H9 (cell line): ENCODE measurements at places on chromosomes 12 and 14. TPM values are rescaled to one million over a fixed set of nuclear protein-coding genes. Genes with fewer than 3 reads are reported as not detected.

OR4N5 gene
- total RNA-seq: not detected in 2 replicates

RNFT2 gene
- 29.5 and 30.3 TPM in 2 replicates for total RNA-seq

TCTN2 gene
- total RNA-seq: 7.4 and 7.7 TPM in 2 replicates

GYS2 gene
- not detected in 2 replicates for total RNA-seq

GALNT16 gene
- 2.3 and 3.0 TPM in 2 replicates for total RNA-seq

KLRC4 gene
- not detected in 2 replicates for total RNA-seq

TTC9 gene
- 17.4 and 17.7 TPM in 2 replicates for total RNA-seq

TGFB3 gene
- 0.20 and 0.37 TPM in 2 replicates for total RNA-seq

- no peaks in the 10 kb centered on the region; the same call in 1 of the 2 replicates for H3K4me1 ChIP-seq
- H3K27ac ChIP-seq: no peak overlapping the region
- no peaks in the 10 kb centered on the region for H3K27me3 ChIP-seq
- H3K36me3 ChIP-seq: peaks cover 3% of the 10 kb centered on the region; the same call in 2 of the 3 replicates
Measured at GRCh38 chr14:23103581-23103980, 1.2 kb downstream of the CIROP start.

GRCh38 chr12:124422570-124423523 is 128.0 kb downstream of the RFLNA start:
- no peaks in the 10 kb centered on the region for H3K27me3 ChIP-seq
- H3K4me3 ChIP-seq: no peak overlapping the region
- H3K36me3 ChIP-seq: peaks cover 29% of the 10 kb centered on the region; the same call in 2 of the 3 replicates
- DNase-seq: no peak

DNA sequence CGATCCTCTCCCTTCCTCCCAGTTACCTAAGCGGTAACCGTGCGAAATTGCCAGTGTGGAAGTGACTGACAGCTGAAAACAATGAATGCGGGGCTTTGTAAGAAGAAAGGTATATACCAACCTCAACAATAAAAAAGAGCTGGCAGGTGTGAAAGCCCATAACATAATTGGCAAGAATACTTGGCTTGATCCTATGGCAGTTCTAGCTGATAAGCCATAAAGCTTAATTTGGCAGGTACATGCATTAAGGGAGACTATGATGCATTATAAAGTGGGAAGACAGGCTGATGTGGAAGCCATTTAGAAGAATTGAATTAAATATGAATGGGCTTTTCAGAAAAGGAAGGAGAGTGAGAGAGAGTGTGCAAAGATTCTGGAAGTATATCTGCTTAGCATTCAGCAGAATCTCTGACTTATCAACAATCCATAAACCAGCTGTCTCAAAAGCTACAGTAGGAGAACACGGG is 71.3 kb downstream of the CRACR2A start:
- no peak overlapping the region for H3K4me3 ChIP-seq
- DNase-seq: no peak
- no peak overlapping the region for H3K27ac ChIP-seq

GRCh38 chr12:124609041-124609989 is 41.9 kb upstream of the NCOR2 start:
- H3K36me3 ChIP-seq: no peaks in the 10 kb centered on the region; the same call in 2 of the 3 replicates
- no peak overlapping the region for H3K4me3 ChIP-seq
- peaks cover 2% of the 10 kb centered on the region; the same call in 1 of the 2 replicates for H3K4me1 ChIP-seq

GRCh38 chr12:30969606-30970395 is 43.3 kb downstream of the TSPAN11 start:
- no peak overlapping the region for H3K4me3 ChIP-seq
- 0 out of 2 replicates have a peak, but pooled peaks cover 3% of the 10 kb centered on the region for H3K27me3 ChIP-seq
- H3K27ac ChIP-seq: no peak overlapping the region
- H3K4me1 ChIP-seq: no peaks in the 10 kb centered on the region

GRCh38 chr14:101182476-101182875 is 279.0 kb upstream of the RTL1 start:
- H3K27ac ChIP-seq: no peak overlapping the region
- no peaks in the 10 kb centered on the region for H3K4me1 ChIP-seq
- no peak overlapping the region for H3K4me3 ChIP-seq
- H3K27me3 ChIP-seq: no peaks in the 10 kb centered on the region
- DNase-seq: peak; percentile 20

- no peak overlapping the region for H3K27ac ChIP-seq
- no peaks in the 10 kb centered on the region for H3K4me1 ChIP-seq
- H3K36me3 ChIP-seq: peaks cover 14% of the 10 kb centered on the region; the same call in 2 of the 3 replicates
- H3K27me3 ChIP-seq: no peaks in the 10 kb centered on the region
- H3K4me3 ChIP-seq: no peak overlapping the region
Measured at GRCh38 chr12:100043631-100044030, 58.9 kb upstream of the ANKS1B start.

DNA sequence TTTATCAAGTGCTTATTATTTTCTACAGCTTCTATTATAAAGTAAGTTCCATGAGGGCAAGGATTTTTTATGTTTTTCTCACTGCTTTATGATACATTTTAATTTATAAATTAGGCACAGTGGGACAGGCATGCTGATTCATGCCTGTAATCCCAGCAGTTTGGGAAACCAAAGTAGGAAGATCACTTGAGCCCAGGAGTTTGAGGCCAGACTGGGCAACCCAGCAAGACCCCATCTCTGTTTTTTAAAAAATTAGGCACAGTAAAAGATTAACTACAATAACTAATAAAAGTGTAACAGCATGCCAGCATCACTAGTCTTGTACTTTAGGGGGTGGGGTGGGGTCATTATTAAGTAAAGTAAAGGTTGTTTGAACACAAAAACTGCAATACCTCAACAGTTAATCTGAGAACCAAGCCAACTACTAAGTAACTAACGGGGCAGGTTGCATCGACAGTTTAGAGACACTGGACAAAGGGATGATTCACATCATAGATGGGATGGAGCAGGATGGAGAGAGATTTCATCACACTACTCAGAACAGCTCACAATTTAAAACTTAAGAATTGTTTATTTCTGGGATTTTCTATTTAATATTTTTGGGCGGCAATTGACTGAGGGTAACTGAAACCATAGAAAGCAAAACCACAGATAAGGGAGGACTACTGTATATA is 119.5 kb downstream of the PLEKHA5 start:
- no peaks in the 10 kb centered on the region for H3K27me3 ChIP-seq
- H3K4me3 ChIP-seq: no peak overlapping the region

DNA sequence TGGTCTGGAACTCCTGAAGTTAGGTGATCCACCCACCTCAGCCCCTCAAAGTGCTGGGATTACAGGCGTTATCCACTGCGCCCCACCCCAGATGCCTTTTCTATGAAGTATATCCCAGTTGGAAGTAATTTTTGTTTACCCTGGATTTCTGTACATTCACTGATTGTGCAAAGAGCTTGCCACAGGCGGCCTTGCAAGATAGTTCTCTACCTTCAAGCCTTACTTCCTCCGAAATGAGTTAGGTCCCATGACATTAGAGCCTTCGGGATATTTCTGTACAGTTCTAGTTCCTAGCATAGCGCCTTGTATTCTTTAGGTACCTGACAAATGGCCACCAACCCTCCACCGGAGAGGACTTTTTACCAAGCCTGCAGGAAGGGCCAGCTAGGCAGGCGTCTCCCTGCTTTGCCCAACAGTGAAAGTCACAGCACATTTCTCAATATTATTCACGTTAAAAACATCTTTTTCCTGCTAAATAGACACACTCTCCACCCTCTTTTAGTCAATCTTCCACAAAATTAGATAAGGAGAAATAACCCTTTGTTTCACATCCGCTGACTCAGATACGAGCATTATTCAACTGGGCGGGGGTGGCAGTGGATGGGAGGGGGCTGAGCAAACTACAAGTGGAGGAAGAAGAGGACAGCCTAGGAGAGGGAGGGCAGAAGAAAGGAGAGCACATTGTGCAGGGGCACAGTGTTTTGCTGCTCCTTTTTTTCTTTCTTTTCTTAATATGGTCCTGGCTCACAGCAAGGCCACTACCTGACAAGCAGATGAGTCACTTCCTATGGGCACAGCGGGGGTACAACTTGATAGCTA is 40.0 kb upstream of the CAPRIN2 start:
- peak overlapping the region; percentile 75 for H3K27ac ChIP-seq
- no peaks in the 10 kb centered on the region for H3K27me3 ChIP-seq
- peaks cover 14% of the 10 kb centered on the region for H3K4me1 ChIP-seq
- H3K4me3 ChIP-seq: peak overlapping the region; percentile 85
- H3K36me3 ChIP-seq: peaks cover 4% of the 10 kb centered on the region

DNA sequence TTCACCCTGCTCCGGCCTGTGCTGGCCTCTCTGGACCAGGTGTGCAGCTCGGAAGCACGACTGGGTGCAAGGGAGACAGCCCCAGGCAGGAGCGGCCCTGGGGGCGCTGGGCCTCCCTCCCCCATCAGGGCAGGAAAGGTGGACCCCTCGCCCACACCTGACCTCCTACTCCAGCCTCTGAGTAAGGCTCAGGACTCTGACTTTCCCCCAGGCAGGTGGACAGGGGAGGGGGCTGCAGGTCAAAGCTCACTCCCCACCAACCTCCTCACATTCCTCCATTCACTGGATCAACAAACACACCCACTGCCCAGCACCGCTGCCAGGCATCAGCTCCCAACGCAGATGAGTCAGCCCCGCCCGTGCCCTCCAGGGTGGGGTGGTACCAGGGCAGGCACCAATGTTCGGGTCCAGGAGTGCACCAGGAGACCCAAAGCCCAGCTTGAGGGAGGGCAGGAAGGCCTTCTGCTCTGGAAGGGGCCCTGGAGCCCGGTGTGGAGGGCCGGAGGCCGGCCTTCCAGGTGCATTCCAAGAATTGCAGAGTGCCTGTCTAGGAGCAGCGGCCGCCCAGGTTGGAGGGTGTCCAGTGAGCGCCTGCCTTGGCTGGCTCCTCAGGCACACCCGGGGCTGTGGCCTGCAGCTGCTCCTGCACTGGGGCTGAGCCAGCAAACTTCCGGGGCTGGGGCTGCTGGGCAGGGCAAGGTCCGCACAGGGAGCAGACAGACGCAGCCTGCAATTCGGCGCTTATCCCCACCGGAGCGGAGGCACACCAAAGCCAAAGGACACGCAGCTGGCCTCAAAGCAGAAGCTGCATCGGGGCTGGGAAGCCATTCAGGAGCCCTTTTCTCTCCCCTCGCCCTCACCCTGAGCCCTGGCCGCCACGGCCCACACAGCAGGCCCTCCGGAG is 1.6 kb upstream of the INF2 start:
- no peaks in the 10 kb centered on the region for H3K27me3 ChIP-seq
- H3K4me3 ChIP-seq: no peak overlapping the region
- H3K4me1 ChIP-seq: no peaks in the 10 kb centered on the region
- no peaks in the 10 kb centered on the region; the same call in none of the 2 replicates for H3K36me3 ChIP-seq
- DNase-seq: peak; percentile 76

DNA sequence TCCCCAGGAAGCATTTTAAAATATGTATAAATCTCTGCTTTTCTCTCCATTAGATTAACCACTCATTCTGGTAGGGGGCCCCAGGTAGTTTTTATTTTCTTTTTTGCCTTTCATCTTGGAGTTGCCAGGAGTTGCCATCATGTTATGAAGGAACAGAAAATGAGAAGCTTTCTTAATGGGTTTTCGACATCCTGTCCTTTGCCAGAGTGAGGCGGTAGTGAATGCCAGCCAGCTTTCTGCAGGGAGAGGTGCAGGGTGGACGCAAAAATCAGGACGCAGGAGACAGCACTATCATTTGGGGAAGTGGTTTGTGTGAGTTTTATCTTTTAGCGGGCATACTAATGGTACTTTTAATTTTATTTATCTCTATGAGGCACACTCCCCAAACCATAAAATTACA is 1.7 kb downstream of the RASSF8 start:
- peaks cover 25% of the 10 kb centered on the region for H3K36me3 ChIP-seq
- no peak for DNase-seq
- H3K27ac ChIP-seq: no peak overlapping the region
- peak overlapping the region; percentile 90 for H3K4me3 ChIP-seq
- no peaks in the 10 kb centered on the region for H3K27me3 ChIP-seq
- H3K4me1 ChIP-seq: no peaks in the 10 kb centered on the region; the same call in 1 of the 2 replicates

GRCh38 chr12:118689793-118690192 is 291.5 kb upstream of the SRRM4 start:
- H3K27ac ChIP-seq: no peak overlapping the region
- no peak for DNase-seq
- no peaks in the 10 kb centered on the region for H3K36me3 ChIP-seq
- no peaks in the 10 kb centered on the region; the same call in 1 of the 2 replicates for H3K4me1 ChIP-seq

- H3K27ac ChIP-seq: no peak overlapping the region
- peaks cover 2% of the 10 kb centered on the region; the same call in 1 of the 2 replicates for H3K4me1 ChIP-seq
- no peak overlapping the region for H3K4me3 ChIP-seq
Measured at GRCh38 chr12:79317179-79317847, 373.5 kb downstream of the PAWR start.

- DNase-seq: peak; percentile 96
- no peak overlapping the region for H3K27ac ChIP-seq
- H3K4me1 ChIP-seq: no peaks in the 10 kb centered on the region
- no peak overlapping the region for H3K4me3 ChIP-seq
- H3K36me3 ChIP-seq: no peaks in the 10 kb centered on the region
Measured at GRCh38 chr12:9813821-9814798, 13.2 kb upstream of the KLRF1 start.

DNA sequence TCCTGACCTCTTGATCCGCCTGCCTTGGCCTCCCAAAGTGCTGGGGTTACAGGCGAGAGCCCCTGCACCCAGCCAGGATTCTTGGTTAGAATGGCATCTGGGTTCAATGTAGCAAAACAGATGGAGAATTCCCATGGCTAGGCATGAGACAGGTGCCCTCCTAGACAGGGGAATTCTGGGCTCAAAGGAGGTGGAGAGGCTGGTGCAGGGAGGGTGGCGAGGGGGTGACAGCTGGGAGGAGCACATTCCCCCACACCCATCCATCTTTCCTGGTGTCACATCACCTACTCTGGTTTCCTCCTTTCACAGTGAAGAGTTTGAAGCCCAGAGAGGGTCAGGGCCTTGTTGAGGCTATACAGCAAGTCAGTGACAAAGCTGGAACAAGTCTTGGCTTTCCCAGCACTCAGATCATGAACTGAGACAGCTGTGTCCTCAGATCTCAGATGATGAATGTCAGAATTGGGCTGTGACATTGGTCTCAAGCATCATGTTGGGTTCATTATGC is 2.8 kb downstream of the SERPINA1 start:
- H3K36me3 ChIP-seq: no peaks in the 10 kb centered on the region
- H3K27me3 ChIP-seq: no peaks in the 10 kb centered on the region
- H3K27ac ChIP-seq: no peak overlapping the region
- H3K4me3 ChIP-seq: no peak overlapping the region; the same call in 2 of the 3 replicates
- DNase-seq: no peak

DNA sequence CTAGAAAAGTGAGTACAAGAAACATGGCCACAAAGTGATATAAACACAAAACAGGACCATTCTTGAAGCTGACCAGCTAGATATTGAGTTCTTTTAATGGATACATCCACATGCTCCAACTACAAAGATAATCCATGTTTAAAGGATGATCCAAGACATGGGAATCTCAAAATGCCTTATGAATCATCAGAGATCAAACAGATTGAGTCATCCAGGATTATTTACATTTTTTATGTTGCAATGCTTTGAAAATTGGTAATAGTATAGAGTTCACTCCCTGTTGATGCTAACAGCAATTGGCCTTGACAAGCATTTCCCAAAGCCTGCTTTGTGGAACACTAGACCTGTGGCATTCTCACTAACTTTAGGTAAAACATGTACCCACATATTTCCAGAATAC is 293.0 kb upstream of the TBX3 start:
- no peaks in the 10 kb centered on the region for H3K36me3 ChIP-seq
- H3K27me3 ChIP-seq: no peaks in the 10 kb centered on the region
- no peak overlapping the region for H3K4me3 ChIP-seq
- no peaks in the 10 kb centered on the region for H3K4me1 ChIP-seq
